ENCODE measurements at places on chromosomes 12 and 14. TPM values are rescaled to one million over a fixed set of nuclear protein-coding genes. Genes with fewer than 3 reads are reported as not detected.

DNA sequence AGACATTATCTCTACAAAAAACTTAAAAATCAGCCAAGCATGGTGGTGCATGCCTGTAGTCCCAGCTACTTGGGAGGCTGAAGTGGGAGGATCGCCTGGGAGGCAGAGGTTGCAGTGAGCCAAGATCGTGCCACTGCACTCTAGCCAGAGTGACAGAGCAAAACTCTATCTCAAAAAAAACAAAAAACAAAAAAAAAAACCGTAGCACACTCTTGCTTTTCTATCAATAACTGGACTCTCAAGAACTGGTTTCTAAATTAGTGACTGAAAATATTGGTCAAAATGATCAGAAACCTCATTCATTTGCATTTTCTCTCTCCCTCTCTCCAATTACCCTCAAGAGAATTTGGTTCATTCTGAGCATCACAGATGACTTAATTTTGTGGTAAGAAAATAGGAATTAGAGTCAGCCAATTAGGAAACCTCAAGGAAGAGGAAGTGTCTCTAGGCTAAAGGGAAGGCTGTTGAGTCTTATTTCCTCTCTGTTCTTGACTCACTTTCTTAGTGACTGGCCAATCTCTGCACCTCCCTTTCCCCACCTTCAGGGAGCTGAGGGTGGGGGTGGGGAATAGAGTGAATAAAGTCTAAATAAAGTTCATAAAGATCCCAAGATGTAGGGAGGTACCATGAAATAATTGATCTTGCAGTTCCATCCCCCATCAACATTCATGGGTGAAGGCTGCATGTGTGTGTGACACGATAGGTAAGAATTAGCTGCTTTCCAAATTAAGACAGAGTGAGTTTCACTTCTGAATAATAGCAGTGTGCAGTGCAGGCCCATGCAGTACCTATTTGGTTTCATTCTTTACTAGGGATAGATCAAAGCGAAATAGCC, 6.8 kb upstream of the PSMA6 start:
- H3K36me3 ChIP-seq = peaks cover 17% of the 10 kb centered on the region
- H3K4me3 ChIP-seq = peak overlapping the region; percentile 78
- peaks cover 41% of the 10 kb centered on the region for H3K4me1 ChIP-seq
- no peak for DNase-seq

GRCh38 chr14:51735851-51736250, 84.1 kb downstream of the FRMD6 start:
- H3K4me1 ChIP-seq = no peaks in the 10 kb centered on the region
- no peaks in the 10 kb centered on the region for H3K36me3 ChIP-seq
- DNase-seq = no peak
- H3K4me3 ChIP-seq = no peak overlapping the region
- peaks cover 17% of the 10 kb centered on the region for H3K27me3 ChIP-seq
- no peak overlapping the region for H3K27ac ChIP-seq

HPD gene
- total RNA-seq = not detected

- peaks cover 15% of the 10 kb centered on the region for H3K4me1 ChIP-seq
- H3K36me3 ChIP-seq = peaks cover 4% of the 10 kb centered on the region
- DNase-seq = peak; percentile 94
- peaks cover 5% of the 10 kb centered on the region for H3K27me3 ChIP-seq
- peak within 1 kb of the TSS; percentile 94 for H3K27ac ChIP-seq
These were observed at the start of gene TMEM263 for GRCh38 chr12:106955377-106956047. TMEM263 (plus strand) TSS chr12:106955907; CDS start chr12:106967117, 11,210 bp downstream.

DNA sequence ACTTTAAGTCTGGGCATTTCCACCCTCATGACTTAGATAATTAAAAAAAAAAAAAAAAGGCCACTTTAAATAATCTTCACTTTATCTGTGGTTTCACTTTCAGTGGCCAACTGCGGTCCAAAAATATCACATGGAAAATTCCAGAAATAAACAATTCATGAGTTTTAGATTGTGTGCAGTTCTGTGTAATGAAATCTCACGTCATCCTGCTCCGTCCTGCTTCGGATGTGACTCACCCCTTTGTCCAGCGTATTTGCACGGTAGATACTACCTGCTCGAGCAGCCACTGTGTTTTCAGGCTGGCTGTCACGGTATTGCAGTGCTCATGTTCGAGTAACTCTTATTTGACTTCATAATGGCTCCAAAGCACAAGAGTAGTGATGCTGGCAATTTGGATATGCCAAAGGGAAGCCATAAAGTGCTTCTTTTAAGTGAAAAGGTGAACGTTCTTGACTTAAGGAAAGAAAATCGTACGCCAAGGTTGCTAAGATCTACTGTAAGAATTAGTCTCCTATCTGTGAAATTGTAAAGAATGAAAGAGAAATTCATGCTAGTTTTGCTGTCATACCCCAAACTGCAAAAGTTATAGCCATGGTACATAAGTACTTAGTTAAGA, 2.4 kb downstream of the E2F7 start:
- H3K36me3 ChIP-seq = peaks cover 47% of the 10 kb centered on the region
- peaks cover 8% of the 10 kb centered on the region for H3K27me3 ChIP-seq
- no peak overlapping the region for H3K4me3 ChIP-seq
